ENCODE measurements at places on chromosomes 3 and 15.
A peak's percentile ranks its signal among the peaks of the same experiment; 100 is the strongest.

GRCh38 chr3:153624310-153625030 lies 462.4 kb downstream of the RAP2B start:
- no peak for DNase-seq

- no peak for DNase-seq
Measured at GRCh38 chr3:64105816-64106215, 82.5 kb upstream of the PSMD6 start.

- peak; percentile 30 for DNase-seq
Measured at GRCh38 chr15:41333026-41333562, 413 bp downstream of the NUSAP1 start.

- no peak for DNase-seq
Measured at GRCh38 chr3:139522421-139522820, 17.1 kb downstream of the RBP1 start.

DNA sequence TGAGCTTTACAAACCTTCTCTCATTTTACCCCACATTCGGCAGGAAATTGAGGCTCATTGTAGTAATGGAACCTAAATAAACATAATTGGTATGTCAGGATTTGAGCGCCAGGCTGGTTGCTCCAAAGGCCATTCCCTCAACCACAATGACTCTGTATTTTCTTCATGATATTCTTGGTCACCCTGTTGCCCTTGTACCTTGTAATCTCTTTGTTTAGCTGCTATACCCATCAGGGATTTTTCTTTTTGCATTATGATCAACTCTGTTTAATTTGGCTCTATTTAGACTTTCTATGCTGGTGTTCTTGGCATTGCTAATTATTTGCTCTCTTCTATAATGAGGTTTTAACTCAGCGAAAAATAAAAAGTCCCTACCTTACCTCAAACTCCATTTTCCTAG lies 29.8 kb downstream of the DUOX2 start:
- DNase-seq, result no peak

DNA sequence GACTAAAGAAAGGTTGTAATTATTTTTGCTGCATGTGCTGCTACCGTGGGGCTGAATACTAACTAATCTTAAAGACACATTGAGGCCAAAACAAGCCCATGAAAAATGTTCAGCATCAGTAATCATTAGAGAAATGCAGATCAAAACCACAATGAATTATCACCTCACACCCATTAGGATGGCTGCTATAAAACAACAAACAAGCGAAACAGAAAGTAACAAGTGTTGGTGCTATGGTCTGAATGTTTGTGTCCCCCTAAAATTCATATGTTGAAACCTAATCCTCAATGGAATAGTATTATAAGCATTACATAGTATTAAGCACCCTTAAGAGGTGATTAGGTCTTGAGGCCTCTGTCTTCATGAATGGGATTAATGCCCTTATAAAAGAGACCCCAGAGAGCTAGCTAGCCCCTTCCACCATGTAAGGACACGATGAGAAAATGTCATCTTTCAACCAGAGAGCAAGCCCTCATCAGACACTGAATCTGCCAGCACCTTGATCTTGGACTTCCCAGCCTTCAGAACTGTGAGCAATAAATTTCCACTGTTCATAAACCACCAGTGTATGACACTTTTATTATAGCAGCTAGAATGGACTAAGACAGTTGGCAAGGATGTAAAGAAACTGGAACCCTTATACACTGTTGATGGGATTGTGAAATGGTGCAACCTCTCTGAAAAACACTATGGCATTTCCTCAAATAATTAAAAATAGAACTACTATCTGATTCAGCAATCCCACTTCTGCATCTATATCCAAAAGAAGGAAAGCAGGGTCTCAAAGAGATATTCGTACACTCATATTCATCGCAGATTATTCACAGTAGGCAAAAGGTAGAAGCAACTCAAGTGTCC lies 76.1 kb downstream of the REC114 start:
- no peak for DNase-seq

- DNase-seq, result no peak
Measured at GRCh38 chr3:181358562-181358961, 353.2 kb upstream of the SOX2 start.

DNA sequence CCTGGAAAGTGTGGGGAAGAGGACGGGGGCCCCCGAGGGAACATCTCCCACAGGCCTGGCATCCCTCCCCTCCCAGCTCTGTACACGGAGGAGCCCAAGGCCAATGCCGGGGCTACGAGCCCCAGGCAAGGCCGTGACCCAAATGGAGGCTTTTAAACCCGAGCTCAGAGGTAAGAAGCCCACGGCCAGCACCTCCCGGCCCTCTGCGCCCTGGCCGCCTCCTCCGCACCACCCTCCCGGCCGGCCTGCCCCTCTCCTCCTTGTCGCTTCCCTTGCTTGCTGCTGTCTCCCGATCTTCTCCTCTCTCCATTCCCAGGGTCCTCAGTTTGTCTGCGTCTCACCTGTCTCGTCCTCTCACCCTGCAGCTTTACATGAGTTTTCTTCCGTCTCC lies 1.3 kb downstream of the MUC4 start:
- no peak for DNase-seq

- no peak for DNase-seq
Measured at GRCh38 chr3:29513236-29513635, 232.4 kb downstream of the RBMS3 start.

DNA sequence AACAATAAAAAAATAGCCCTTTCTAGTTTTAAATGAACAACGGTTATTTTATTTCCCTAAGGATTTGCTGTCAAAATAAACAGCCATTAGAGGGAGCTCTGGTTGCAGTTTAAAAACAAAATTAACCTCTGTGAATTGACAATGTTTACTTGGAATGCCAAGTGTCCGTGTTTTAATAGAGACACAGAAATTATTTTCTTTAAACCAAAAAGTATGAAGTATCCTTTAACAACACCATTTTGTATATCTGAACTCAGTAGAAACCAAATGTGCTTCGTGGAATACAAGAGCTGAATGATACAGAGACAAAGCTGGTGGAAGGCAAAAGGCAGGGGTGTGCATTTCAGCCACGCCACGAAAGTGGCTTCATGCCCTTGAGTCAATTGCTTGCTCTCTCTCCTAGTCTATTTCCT lies 74.4 kb downstream of the MOBP start:
- DNase-seq, result no peak

- DNase-seq, result no peak
Measured at GRCh38 chr3:49519916-49520385, 34.3 kb upstream of the BSN start.

- DNase-seq, result no peak
Measured at GRCh38 chr15:40314723-40315276, 7.1 kb upstream of the PLCB2 start.

GRCh38 chr3:116341899-116342298 lies 103.4 kb downstream of the LSAMP start:
- no peak for DNase-seq

GRCh38 chr15:78147566-78147965 lies 1.6 kb upstream of the IDH3A start:
- DNase-seq, result no peak

- no peak for DNase-seq
Measured at GRCh38 chr3:172065527-172065926, 26.1 kb downstream of the FNDC3B start.

- DNase-seq, result no peak
Measured at GRCh38 chr3:183695569-183696364, 1.8 kb upstream of the YEATS2 start.

DNA sequence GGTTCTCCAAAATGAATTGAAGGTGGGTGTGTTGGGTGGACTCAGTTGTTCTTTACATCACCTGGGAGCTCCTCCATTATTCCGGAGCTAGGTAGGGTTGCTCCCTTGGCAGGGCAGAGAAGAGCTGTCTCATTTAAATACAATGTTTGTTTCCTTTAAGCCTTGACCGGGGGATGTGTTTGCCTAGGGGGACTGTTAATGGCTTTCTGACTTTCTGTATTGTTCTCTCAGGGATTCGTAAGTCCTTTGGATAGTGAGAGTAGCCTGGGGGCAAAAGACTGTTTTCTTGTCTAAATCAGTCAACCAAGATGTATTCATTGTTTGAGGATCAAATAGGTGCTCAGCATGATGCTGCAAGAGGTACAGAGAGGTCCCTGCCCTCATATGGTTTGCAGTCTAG lies 71.1 kb downstream of the CDAN1 start:
- DNase-seq, result no peak

DNA sequence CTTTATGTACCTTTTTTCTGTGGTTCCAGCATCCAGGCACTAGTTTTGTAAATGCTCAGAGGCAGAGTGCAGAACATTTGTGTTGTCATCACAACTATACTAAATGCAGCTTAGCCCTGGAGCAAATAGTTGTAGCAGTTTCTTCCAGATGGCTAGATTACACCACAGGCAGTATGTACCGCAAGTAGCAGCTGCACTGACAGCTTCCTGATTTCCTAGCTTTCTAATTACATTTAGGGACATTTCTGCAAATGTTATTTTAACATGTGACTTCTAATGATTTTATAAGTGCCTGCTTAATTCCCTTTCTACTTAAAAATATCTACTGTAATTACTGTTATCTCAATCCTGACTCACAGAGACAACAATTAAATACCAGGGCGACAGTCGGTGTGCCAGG lies 106.5 kb downstream of the NR2E3 start:
- DNase-seq, result no peak

- no peak for DNase-seq
Measured at GRCh38 chr15:31843426-31844055, 186.8 kb upstream of the CHRNA7 start.

DNA sequence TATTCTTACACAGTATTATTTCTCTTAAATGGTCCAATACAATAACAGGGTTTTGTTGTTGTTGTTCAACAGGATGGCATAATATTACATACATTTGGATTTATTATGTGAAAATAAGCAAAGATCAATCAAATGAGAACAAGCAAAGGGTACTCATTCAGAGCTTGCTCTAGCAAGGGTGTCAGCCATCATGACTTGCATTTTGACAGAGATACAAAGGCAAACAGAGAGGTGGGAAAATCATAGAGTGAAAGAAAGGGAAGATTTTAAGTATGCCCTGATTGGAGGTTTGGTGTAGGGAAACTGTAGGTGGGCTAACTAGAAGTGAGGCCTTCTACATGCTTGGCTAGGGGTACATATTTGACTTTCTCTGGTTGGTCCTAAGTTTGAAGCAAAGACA lies 109.1 kb upstream of the BCHE start:
- no peak for DNase-seq

DNA sequence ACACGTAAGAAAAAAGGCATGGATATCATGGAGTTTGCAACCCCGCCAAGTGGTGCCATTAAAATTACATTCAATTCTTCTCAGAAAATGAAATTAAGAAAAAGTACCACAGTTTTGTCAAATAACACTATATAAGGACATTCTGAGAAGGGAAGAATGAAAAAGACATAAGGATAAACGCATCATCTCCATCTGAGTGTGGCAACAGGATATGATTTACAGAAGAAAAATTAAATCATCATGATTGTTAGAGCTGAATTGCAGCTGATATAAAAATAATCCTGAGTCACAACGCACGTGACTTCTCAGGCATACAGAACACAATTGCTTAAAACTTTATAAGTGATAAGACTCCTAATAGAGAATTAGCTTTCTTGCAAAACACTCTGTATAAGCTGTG lies 133.8 kb downstream of the GREM1 start:
- DNase-seq, result no peak

DNA sequence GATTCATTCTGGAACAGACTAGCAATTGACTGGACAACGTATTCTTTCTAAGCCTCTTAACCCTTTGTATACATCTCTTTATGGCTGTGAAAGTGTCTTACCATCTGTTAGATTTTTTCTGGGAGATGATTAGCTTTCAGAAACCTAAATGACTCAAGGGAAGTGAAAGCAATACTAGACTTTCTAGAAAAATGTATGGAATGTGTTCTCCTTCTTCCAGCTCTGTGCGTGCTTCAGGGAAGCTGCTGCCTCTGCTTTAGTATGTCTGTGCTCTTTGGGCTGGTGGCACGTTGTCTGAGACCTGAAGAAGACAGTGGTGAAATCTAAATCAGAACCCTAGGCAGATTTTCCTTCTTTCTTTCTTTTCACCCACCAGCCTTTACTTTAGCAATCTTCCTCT lies 89.5 kb downstream of the ITPR1 start:
- no peak for DNase-seq
